ENCODE measurements at places on chromosomes 7 and 10. TPM values are rescaled to one million over a fixed set of nuclear protein-coding genes. Genes with fewer than 3 reads are reported as not detected.

Gene SPDYE16
- total RNA-seq = not detected

Gene WDR86
- not detected for total RNA-seq

- peak; percentile 81 for DNase-seq
Measured at GRCh38 chr7:30702200-30702599, 19.9 kb upstream of the CRHR2 start.

DNA sequence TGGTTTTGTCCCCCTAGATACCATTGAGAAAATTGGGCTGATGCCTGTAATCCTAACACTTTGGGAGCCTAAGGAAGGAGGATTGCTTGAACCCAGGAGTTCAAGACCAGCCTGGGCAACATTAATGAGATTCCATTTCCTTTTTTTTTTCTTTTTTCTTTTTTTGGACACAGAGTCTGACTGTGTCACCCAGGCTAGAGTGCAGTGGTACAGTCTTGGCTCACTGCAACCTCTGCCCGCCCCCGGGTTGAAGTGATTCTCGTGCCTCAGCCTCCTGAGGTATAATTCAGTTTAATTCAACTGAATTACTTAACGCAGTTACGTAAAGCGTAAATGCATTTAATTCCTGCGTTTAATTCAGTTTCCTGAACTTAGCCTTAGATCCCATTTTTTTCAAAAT is 13.3 kb downstream of the CCAR1 start:
- DNase-seq = no peak

DNA sequence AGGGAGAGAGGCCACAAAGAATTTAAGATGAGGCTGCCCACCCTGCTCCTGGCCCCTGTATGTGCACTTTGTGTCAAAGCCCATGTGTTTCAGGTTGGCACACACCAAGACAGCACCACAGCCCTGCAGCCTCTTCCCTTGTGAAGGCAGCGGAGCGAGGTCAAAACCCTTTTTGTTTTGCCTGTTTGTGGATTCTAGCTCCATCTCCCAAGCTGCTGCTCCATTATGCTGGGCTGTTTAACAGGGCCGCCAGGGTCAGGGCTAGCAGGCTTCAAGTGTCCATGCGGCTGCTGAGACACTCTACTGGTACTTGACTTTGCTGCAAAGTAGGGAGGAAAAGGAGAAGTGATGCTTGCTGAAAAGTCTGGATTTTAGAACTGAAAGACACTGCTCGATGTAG is 142.3 kb upstream of the EFCAB10 start:
- DNase-seq = no peak

DNA sequence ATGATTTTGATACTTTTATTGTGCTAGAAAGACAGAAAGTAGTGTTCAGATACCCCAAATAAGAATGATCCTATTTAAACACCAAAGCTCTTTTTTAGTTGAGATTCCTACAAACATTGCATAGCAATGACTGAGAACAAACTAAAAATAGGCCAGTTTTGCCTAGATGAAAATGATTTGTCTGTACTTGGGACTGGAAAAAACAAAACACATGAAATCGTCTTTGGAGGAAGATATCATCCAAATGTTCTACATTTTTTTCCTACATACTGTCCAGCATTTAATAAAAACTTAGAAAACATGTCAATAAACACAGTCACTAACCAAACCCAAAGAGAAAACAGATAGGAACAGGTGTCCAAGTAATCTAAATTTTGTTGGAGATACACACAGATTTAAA is 111.6 kb upstream of the MEOX2 start:
- DNase-seq = no peak

DNA sequence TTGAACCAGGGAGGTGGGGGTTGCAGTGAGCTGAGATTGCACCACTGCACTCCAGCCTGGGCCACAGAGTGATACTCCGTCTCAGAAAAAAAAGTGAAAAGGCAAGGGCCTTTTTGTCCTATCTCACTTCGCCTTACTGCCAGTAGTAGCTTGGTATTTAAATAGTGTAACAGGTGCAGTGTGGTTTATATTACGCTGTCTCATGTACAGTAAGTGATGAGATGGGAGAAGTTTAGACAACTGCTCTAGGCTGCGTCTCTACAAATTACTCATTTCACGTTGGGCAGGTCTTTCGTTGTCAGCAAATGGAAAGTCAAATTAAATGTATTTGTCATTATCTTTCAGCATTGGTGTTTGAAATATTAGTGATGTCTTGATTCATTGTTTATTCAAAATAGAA is 15.5 kb upstream of the PFKFB3 start:
- no peak for DNase-seq

DNA sequence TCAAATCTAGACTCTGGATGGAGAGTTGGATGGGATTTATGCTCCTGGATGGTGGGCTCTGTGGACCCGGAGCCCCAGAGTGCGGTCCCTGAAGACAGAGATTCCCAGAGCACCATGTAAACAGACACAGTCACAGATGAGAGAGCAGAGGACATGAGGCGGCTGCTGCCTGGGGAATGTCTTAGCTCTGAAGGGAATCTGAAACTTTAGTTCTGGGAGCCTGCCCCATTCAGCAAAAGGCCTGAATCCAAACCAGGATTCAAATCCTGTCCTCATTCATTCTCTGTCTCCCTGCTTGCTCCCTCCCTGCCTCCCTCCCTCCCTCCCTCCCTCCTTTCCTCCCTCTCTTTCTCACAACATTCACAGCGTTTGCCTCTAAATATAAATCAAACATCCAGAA is 49.5 kb upstream of the CALD1 start:
- DNase-seq = no peak

- no peak for DNase-seq
Measured at GRCh38 chr10:17959870-17960269, 8.2 kb downstream of the SLC39A12 start.

DNA sequence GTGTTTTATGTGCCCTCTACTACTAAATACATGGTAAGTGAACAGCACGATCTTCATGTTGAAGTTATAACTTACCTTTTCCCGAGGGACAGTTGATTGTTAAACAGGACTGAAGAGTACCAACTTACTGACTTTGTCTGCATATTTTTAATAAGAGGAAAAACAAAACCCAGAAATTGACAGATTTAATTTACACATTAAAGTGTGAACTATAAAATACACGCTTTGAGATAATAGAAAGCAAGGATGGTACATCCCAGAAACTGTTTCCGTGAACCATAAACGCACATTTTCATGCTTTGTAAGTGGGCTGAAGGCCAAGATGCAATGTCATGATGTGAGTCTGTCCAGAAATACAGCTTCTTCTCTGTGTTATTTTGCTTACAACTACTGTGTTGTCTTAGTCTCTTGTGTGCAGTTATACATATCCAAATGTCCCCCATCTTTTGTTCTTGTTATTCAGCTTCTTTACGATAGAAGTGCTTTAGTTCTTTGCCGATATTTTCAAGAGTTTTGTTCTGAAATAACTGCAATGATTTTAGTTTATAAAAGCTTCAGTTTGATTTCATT is 190.1 kb downstream of the MLLT10 start:
- DNase-seq = no peak

DNA sequence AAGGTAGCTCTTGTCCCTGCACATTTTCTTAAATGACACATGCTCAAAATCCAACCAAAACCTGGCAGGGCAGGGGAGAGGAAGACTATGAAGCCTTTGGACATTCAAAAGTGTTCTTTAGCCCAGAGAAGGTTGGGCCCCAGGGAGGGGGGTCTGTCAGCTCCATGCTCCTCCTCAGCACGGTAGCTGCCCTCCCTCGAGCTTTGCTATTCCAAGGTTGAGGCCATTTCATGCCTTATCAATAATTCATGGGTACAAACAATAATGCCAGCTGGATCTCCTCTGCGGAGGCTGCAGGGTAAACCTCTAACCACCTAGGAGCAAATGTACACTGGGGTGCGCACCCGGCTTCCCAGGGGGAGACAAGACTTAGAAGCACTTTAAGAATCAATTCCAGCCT is 61.5 kb downstream of the SLIT1 start:
- DNase-seq = no peak

GRCh38 chr7:37901236-37901827 is 15.3 kb downstream of the SFRP4 start:
- no peak for DNase-seq

GRCh38 chr7:108455551-108455997 is 662 bp downstream of the NRCAM start:
- no peak for DNase-seq

DNA sequence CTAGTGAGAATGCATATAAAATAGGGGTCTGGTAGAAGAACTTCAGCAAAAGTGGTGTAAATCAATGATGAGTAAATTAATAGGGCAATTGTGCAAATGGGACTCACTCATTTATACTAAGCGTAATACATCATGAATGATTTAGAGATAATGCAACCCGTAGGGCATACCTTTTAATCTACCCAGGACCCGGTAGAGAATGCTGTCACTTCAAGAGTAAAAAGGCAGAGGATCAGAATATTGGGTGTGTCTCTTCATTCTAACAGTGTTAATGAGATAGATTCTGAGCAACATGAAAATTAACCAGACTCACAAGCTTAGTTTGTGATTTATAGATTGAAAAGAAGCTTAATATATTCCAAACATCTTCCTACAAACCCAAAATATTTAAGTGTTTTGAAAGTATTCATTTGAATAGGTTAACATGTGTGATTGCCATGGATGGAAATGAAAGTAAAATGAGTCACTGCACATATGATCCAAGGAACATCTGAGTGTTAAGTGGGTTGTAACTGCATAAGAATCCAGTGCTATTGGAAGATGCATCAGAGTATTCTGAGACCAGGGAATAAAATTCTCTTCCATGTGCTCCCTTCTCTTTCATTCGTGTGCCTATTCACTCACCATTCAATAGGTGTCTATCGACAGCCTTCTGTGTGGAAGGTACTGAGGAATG is 690.6 kb downstream of the AUTS2 start:
- no peak for DNase-seq

DNA sequence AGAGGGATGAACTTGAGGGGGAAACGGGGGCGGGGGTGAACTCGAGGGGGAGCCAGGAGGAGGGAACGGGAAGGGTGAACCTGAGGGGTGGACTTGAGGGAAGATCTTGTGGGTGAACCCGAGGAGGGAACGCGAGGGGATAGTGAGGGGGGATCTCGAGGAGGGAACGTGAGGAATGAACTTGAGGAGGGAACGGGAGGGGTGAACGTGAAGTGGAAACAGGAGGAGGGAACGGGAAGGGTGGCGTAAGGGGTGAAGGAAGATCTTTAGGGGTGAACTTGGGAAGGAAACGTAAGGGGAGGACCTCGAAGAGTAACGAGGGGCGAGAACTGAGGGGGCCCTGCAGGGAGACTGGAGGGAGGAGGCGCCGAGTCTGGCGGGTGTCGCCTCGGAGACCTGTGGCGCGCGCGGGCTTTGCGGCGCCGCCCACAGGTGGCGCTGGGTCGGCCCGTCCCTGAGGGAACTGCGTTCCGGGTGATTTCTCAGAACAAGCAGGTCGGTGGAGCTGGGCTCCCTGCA is 651 bp downstream of the MYO3A start:
- DNase-seq = no peak

DNA sequence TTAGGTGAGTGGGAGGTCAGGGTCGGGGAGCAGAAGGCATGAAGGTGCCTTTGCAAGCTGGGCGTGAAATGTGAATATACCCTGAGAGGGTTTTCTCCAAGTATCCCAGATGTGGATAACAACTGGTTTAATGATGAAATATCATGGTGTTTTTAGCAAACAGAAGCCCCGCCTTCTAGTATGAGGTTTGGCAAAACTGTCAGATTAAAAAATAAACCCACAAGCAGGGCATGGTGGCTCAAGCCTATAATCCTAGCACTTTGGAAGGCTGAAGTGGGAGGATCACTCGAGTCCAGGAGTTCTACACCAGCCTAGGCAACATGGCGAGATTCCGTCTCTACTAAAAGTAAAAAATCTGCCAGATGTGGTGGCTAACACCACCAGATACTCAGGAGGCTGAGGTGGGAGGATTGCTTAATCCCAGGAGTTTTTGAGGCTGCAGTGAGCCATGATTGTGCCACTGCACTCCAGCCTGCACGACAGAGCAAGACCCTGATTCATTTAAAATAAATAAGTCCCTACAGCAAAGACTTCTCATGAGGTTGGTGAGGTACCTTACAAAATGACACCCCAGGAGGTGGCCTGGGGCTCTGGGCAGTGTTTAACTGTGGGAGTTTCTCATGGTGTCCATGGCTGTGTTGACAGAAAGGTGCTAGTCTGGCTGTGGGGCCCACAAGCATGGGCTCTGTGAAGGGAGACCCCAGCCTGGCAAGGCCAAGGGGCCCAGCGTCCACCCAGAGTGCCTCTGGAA is 6.7 kb upstream of the PWWP2B start:
- DNase-seq = no peak

- DNase-seq = no peak
Measured at GRCh38 chr7:22578007-22578733, 78.2 kb upstream of the STEAP1B start.

DNA sequence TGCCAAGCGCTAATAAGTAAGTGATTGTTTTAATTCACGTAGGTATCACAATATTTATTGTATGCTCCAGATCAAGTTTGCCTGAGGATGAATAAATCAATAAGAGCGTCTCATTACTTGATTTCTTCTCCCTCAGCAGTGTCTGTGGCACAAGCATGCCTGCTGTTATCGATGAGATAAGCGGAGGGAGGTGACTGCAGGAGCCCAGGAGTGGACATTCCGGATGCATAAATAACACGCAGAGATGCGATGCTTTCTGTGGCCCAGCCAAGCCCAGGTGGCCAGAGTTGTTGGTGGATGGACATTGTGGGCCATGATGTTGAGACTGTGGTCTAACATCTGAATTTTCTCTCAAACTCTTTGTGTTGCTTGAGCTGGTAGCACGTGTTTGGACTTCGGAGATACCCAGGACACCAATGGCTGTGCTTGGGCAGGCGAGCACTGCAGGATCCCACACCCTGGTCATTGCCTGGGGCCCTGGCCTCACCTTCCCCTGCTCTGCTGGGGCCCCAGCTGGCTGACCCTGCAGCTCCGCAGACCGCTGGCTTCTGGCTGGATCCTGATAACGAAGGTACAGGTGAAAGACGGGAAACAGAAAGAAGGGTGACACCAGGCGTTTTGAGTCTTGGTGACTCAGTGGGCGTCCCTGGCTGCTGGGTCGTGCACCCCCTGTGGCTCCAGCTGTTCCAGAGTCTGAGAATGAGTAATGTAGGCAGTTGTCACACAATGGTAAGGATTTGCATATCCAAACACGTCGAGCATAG is 31.2 kb upstream of the MNX1 start:
- DNase-seq = no peak

DNA sequence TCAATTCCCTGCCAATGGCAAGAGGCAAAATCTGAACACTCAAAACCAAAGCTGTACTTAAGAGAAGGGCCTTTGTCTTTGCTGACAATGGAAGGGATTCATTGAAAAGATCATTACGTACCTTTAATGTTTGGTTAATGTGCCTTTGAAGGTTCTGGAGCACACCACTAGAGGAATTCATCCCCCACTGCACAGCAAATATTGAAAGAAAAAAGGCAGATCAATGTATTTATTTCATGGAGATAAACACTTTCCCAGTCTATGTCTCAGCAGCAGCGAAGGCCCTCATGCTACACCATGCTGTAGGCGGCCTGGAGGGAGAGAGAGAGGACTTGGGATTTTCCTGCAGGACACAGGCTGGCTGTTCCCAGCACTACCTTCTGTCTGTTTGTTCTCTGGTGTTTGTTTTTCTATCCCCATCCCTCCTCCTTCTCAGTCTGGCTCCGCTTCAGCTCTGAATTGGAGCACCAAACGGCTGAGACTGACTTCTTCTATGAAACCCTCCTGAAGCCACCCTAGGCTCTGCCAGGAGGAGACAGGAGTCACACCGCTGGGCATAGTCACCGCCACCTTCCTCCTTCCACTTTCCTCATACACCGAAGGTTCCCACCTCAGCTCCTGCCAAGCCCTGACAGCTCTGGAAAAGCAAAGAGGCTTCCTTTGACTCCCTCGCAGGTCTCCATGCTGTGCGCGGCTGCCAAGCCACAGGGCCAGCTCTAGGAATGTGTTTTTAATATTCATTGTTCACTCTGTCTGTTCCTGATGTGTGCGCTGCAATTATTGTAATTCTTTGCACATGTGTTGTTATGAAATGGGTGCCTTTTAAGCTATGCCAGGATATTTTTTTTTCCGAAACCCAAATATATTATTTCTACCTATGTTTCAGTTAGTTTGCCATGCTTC is 301.5 kb downstream of the FZD1 start:
- DNase-seq = no peak
